ENCODE measurements at places on chromosomes 12 and 14. TPM values are rescaled to one million over a fixed set of nuclear protein-coding genes. Genes with fewer than 3 reads are reported as not detected.

DNA sequence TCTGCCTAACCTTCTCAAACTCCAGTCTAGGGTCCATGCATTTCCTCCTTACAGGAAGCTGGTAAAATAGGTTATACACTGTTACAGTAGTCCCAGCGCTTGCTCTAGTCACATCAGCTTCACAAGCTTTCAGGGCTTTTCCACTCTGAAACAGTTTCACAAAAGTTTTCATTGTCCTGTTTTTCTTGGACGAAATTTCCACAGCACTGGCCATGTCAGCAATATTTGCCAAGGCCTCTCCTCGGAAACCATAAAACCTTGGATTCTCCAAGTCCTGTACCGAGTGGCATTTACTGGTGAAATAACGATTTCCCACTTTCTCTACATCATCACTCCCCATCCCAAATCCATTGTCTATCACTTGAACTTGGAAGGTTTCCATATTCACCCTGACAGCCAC, 2.1 kb downstream of the MLH3 start:
- no peak for DNase-seq

DNA sequence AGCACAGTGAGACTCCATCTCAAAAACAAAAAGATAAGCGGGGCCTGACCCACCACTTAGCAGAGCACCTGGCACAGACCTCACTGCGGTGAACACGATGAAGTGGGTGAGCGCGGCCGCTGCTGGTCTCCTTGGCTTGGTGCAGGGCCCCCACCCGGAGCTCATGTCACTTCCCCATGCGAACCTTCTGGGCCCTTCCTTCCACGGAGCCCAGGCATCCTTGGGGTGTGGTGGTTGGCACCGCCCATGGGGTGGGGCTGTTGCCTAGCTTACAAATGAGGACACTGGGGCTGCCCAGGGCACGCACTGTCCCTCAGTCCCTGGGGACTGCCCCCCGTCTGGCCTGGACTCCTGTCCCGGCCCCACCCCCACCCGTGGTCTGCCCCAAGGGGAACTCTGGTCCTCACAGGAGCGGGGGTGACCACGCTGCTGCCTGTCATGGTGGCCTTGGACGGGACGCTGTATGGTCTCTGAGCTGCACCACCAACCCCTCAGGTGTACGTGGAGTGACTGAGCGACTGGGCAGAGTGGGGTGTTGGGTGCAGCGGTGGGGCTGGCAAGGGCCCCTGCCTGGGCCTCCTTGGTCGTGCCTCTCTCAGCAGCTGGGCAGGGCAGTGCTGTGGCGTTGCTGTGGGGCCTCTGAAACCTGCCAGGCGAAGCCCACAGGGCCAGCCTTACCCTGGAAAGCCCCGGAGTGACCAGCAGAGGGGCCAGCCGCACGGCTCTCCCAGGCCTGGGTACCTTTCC, 15.3 kb downstream of the FBRSL1 start:
- DNase-seq, result no peak

- peak; percentile 60 for DNase-seq
Observed at GRCh38 chr12:58918469-58918844, 1.8 kb downstream of the LRIG3 start.

DNA sequence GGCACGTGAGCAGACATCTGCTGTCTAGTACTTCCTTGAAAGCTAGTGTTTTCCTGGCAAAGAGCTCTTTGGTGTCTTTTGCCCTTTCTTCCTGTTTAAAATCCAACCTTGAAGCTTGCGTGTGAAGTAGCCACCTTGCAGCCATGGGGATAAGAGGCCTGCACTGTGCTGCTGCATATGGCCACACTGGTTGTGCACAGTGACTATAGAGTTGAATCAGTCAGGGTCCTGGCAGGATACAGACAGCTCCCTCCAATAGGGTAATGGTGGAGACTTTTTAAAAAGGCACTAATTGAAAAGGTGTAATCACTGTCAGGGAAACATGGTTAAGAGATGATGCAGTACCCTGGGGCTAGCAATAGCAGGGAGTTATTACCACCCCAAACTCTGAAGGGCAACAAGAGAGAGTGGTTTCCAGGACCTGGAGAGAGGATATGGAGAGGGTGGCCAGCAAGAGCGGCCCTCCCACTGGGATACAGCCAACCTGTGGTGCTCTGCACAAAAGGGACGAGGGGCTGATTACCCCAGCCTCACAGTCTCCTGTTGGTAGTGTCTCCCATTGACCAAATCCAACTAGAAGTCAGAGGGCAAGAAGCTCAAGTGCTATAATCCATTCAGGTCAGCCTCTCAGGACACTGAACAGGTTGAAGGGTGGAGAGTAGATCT, 4.8 kb upstream of the GLT8D2 start:
- DNase-seq, result no peak

DNA sequence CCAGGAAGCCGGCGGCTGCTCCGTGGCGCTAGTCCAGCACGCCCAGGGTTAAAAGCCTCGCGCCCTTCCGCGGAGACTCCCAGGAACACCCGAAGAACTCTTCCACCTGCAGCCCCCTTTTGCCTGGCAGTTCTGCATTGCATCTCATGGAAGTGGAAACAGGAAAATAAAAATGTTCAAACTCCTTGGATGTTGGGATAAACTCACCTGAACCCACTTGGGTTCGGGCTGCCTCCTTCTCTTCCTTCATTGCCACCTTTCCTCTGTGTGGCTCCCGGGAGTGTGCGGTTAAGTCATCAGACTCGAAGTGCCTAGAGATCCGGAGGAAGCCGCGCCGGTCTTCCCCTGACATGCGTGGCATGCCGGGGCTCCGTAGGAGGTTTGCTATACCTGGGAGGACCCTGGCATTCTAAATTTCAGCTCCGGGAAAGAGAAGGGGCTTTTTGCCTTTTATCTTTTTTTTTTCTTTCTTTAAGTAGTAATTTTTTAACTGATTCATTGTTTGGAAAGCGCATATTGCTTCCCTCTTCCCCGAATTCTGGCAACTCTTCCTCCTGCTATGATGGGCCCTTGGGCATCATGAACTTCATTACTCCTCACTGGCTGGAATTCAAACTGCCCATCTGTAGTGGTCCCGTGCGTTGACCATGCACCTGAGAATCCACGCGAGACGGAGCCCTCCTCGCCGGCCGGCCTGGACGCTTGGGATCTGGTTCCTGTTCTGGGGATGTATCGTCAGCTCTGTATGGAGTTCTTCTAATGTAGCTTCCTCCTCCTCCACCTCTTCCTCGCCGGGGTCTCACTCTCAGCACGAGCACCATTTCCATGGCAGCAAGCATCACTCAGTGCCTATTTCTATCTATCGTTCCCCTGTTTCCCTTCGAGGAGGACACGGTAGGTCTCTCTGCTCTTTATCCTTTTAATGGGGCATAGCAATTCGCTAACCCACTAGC, 931.4 kb downstream of the DIO2 start:
- DNase-seq, result no peak

DNA sequence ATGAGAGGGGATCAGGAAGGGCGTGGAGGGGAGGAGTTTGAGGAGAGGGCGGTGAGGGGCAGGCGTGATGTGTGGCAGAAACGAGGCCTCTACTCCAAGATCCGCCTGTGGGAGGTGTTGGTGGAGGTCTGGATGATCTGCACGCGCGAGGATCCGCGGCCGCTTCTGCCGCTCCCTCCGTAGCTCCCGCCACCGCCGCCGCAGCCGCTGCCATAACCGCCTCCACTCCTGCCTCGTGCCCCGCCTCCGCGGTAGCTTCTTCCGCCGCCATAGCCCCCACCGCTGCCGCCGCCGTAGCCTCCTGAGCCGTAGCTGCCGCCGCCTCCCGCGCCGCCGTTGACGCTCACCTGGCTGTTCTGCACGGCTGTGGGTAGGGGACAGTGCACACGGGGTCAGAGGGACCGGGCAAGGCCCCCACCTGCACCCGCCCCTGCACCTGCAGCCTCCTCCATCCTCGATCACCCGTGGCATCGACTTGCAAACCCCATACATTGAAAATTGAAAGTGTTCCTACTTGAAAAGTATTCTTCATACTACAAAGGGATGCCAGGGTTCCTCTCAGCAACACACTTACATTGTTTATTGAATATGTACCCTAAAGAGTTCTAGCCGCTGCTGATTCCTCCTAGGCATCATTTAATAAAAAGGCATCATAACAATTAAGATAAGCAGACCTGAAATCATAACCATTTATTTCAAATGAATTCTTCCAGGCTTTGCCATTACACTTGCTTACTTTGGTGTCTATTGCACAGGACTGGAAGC, 11.1 kb upstream of the KRT1 start:
- no peak for DNase-seq

DNA sequence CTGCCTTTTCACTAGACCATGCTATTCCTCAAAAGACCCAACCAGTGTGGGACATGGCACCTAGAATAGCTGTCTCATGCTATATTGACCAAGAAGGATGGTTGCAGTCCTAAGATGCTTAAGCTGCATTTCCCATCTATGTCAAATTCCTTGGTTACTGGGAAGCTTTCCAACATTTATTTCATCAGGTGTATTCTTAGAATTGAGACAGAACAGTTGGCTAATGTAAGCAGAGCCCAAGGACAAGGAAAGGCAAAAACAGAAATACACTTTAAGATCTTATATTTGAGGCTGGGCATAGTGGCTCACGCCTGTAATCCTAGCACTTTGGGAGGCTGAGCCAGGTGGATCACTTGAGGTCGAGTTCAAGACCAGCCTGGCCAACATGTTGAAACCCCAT, 24.7 kb downstream of the ARG2 start:
- DNase-seq, result no peak

DNA sequence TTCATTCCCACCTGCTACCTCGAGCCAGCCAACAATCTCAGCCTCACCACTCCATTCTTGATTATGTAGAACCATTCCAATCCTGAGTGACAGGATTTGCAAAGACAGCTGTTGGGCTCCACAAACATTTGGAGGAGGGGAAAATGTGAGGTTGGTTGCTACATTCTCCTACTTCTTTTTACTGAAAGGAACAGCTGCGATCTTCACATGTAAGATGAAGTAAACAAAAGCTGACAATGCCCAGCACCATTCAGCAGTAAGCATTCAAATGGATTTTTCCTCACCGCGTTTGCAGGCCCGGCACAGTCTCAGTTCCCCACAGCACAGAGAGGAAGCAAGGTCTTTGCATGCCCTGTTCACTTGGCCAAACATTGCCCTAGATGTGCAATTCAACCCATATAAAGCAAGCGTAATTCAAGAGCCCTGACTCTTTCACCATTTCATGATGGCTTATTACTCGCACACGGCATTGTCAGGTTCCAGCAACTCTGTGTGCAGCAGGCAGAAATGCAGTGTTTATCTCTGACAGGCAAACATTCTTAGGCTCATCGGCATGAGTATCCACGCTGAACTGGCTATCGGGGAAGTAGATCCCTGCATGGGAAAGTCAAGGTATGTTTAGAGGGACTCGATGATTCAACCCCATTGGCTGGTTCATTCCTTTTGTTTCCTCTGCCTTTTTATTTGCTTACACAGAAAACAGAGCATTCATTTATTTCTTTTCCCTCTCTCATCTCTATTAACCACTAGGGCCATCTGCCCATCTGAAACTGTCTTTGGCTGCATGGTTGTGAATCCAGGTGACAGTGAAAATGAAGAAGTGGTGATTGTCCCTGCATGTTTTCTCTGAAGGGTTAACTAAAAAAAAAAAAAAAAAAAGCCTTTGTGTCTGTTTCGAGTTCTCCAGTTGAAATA, 236.1 kb upstream of the PLEKHG7 start:
- no peak for DNase-seq

DNA sequence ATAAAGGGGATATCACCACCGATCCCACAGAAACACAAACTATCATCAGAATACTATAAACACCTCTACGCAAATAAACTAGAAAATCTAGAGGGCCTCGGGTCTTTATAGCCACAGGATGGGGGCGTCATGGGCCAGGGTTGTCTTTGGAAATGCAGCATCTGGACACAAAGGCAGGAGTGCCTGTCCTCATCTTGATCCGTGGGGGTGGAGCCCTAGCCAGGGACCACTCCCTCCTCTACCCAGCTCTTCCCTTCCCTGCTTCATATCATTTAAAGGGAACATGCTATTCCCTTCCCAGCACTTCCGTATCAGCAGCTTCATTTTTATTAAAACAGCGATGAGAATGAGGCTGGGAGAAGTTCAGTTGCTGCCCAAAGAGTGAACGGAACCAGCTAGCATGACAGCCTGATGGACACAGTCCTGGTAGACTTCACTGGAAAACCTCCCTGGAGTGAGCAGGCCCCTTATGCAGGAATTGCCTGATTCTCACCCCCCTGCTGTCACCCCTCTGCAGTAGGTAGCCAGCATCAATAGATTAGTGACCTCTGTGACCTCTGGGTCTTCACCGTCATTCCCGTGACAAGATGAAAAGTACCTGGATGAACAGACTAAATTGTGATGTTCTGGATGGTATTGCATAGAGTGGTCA, 251.4 kb upstream of the RGS6 start:
- DNase-seq, result no peak

- no peak for DNase-seq
Observed at GRCh38 chr12:4432878-4433744, 12.5 kb downstream of the FGF6 start.

C14orf132 gene
- total RNA-seq, result 7.6 TPM

BCL11B gene
- total RNA-seq, result 0.07 TPM

HSPB8 gene
- 10.8 TPM for total RNA-seq

TMEM119 gene
- not detected for total RNA-seq

TAPBPL gene
- total RNA-seq, result 9.9 TPM

NR1H4 gene
- total RNA-seq, result not detected
